ENCODE measurements at places on chromosomes 12 and 14.

DNA sequence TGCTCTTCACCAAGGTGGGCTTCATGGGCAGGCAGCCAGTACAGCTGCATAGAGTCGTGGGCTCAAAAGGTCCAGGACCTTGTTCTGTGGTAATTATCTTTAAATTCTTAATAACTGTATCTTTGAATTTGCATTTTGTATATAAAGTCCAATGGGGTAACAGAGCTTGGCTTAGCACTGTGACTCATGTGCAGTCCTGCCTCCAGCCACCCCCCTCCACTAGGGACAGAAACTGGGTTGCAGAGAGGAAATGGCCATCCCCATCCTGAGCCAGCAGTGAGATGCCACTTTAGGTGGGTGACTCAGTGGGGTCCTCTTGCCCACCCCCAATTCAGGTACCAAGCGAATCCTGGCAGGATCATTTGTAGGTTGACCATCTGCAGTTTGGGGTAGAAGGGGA lies 48.1 kb downstream of the EPS8 start:
- DNase-seq = no peak

GRCh38 chr12:121364683-121365121 lies 12.5 kb upstream of the ANAPC5 start:
- no peak for DNase-seq

GRCh38 chr14:94522115-94522724 lies 13.0 kb upstream of the SERPINA12 start:
- no peak for DNase-seq

- no peak for DNase-seq
Measured at GRCh38 chr12:131385313-131386166, 325.4 kb upstream of the SFSWAP start.

DNA sequence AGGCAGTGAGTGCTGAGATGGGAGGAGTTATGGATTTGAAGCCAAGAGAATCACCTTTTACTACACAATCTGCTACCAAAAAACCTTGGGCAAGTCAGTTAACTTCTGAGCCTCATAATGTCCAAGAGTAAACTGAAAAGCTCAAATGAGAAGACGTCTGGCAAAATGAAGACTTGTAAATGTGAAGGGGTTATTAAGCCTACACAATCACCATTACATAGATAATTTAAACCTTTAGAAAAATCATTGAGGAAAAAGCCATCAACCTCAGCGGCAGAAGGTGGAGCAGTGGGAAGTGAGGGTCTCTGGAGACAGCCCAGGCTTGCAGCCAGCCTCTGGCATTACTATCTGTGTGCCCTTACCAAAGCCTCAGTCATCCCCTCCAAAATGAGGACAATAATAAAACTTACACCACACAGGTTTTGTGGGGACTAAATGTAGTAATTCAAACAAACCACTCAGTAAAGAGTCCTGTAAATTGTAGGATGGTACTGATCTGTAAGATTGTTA lies 50.5 kb upstream of the CCDC175 start:
- DNase-seq = no peak
